ENCODE measurements at places on chromosomes 12 and 14.

DNA sequence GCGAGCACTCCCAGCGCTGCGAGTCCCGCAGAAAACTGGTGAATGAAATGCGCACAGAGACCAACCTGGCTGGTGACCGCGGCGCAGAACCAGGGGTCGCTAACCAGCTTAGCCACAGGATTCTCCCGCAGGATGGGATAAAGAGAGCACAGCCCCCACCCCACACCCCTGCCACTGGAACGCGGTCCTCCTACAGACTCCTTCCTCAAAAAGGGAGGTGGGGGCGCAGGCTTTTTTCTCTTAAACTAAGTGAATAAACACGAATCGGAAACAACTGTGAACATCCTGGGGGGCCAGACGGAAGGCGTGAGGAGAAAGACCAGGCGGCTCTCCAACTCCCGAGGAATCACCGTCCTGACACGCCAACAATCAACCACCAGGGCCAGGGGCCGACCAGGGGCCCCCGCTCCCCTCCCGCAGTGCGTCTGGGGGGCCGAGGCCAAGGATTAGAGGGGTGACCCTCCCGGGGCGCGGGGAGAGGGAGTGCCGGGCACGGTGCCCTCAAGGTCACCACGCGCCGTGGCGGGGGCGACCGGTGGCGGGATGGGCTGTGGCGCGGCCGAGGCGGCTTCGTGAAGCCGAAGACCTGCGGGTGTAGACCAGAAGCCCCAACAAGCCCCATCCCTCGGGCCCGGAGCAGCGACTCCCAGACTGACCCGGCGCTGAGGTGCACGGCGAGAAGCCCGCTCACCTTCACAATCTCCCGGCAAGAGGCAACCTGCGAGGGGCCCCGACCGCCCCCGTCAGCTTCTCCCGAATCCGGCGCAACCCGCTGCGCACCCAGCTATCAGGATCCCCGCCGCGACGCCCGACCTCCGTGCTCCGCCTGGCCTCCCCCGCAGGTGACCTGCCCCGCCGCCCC, 704 bp downstream of the ATP2B1 start:
- peak; percentile 56 for DNase-seq

GRCh38 chr12:109961201-109961600, 35.0 kb downstream of the GIT2 start:
- no peak for DNase-seq

DNA sequence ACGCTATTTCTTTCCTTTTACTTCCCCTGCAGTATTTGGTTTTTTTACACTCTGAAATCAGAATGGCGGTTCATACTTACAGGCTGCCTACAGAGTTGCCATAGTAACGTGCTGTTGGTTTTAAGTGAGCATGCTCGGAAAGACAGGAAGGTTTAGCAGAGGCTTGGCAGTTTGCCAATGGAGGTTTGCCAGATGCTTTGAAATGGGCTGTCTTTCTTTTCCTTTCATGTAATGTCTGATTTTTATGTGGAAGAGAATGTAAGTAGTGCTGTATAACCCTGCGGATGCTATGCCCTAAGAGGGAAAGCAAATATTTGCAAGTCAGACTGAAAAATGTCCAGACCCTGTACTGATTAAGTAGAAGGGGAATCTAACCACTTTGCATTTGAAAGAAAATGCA, 32.8 kb downstream of the ARID4A start:
- peak; percentile 92 for DNase-seq

- no peak for DNase-seq
Observed at GRCh38 chr12:129631316-129631715, 272.5 kb downstream of the TMEM132D start.

DNA sequence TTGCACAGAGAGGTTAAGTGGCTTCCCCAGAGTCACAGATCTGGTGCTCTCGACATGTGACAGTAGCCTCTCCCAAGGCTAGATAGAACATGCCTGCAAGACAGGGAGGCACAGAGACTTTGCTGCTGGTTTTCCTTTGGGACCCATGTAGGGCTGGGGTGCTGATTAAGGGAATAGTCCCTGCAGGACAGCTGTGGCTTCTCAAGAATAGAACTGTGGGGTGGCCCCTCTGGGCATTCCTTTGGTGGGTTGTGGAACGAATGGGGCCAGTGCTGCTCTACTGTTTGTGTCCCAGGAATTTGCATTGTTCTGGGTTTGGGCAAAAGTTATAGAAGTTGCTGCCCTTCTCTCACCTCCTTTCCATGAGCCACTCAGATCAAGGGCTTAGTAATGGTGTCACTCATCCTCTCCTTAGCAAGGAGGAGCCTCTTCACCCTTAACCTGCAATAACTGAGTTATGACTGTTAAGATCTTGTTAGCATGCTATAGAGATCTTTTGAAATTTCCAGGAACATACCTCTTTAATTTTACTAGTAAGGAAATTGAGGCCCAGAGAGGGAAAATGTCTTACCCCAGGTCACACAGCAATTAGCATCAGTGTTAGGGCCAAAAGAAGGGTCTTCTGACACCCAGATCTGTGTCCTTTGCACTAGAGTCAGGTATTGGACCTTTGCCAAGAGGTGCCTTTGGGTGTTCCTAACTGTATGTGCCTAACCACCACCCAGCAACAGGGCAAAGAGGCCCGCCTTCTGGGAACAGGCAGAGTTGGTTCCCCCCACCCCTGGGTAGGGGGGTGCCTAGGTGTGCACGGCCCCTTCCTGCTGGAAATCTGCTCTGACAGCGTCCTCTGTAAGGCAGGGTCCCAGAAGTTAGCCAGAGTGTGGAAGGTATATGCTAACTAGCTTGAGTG, 31.4 kb downstream of the CD9 start:
- DNase-seq, result no peak

DNA sequence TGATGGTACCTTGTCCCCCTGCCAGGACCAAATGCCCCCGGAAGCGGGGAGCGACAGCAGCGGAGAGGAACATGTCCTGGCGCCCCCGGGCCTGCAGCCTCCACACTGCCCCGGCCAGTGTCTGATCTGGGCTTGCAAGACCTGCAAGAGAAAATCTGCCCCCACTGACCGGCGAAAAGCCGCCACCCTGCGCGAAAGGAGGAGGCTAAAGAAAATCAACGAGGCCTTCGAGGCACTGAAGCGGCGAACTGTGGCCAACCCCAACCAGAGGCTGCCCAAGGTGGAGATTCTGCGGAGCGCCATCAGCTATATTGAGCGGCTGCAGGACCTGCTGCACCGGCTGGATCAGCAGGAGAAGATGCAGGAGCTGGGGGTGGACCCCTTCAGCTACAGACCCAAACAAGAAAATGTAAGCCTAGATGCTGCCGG, 410 bp downstream of the MYF6 start:
- DNase-seq, result no peak

- no peak for DNase-seq
Observed at GRCh38 chr12:47967461-47968321, 4.3 kb downstream of the TMEM106C start.

DNA sequence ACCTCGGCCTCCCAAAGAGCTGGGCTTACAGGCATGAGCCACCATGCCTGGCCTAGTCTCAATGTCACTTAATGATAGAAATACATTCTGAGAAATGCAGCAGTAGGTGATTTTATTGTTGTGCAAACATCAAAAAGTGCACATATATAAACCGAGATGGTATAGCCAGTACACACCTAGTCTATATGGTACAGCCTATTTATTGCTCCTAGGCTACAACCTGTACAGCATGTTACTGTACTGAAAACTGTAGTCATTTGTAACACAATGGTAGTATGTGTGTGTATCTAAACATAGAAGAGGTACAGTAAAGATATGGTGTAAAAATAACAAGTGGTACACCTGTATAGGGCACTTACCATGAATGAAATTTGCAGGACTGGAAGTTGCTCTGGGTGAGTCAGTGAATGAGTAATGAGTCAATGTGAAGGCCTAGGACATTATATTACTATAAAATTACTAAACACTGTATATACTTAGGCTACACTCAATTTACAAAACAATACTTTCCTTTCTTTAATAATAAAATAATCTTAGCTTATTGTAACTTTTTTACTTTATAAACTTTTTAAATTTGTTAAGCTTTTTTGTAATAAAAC, 166.7 kb upstream of the SYT1 start:
- no peak for DNase-seq

DNA sequence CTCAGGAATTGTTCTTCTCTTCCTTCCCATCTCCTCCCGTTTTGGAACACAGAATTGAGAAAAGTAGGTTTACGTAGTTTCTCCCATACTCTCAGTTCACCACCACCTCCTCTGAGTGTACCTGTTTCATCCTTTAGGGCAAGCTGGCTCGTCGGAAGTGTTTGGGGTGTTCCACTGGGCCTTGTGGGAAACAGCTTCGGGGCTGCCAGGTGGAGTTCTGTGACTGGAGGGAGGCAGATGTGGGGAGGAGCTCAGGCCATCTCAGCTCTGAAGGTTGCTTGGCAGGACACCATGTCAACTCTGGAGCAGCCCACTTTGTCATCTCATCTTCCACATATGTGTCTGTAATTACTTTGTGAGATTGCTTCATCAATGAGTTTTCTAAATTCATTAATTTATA, 53.5 kb upstream of the RD3L start:
- DNase-seq, result no peak

DNA sequence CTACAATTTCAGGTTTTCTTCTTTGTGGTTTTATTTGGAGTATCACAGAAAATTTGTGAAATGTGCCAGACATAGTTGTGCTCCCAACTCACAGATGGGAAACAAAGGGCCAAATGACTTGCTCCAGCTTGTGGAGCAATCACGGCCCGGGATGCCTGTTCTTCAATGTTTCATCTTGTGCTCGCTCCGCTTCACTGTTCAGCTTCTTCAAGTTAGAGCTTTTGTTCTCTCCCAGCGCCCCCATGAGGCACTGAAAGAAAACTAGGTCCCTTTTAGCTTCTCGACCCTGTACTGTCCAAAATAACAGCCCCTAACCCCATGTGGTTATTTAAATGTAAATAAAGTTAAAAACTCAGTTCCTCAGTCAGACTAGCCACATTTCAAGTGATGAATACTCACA, 187.9 kb upstream of the STXBP6 start:
- DNase-seq, result no peak

GRCh38 chr14:69092840-69093422, 60.0 kb downstream of the DCAF5 start:
- no peak for DNase-seq

- DNase-seq, result no peak
Observed at GRCh38 chr14:22296088-22296487, 292.9 kb downstream of the DAD1 start.

DNA sequence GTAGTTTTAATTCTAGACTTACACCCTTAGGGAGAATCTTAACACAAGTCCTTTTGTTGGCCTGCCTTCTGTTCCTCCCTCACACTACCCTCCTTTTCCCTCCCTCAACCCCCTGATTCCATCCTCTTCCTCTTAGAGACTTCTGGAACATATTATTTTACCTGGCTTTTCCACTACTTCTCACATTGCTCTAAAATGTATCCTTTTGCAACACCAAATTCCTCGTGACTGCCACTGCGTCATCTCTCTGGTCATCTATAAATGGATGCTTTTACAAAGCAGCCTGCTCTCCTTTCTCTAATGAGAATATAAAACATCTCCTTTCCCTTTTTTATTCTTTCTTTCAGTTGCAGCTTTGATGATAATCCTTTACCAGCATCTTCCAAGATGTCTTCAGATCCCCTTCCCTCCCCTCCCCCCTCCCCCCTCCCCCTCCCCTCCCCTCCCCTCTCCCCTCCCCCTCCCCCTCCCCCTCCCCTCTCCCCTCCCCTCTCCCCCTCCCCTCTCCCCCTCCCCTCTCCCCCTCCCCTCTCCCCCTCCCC, 93.6 kb downstream of the DIP2B start:
- no peak for DNase-seq

DNA sequence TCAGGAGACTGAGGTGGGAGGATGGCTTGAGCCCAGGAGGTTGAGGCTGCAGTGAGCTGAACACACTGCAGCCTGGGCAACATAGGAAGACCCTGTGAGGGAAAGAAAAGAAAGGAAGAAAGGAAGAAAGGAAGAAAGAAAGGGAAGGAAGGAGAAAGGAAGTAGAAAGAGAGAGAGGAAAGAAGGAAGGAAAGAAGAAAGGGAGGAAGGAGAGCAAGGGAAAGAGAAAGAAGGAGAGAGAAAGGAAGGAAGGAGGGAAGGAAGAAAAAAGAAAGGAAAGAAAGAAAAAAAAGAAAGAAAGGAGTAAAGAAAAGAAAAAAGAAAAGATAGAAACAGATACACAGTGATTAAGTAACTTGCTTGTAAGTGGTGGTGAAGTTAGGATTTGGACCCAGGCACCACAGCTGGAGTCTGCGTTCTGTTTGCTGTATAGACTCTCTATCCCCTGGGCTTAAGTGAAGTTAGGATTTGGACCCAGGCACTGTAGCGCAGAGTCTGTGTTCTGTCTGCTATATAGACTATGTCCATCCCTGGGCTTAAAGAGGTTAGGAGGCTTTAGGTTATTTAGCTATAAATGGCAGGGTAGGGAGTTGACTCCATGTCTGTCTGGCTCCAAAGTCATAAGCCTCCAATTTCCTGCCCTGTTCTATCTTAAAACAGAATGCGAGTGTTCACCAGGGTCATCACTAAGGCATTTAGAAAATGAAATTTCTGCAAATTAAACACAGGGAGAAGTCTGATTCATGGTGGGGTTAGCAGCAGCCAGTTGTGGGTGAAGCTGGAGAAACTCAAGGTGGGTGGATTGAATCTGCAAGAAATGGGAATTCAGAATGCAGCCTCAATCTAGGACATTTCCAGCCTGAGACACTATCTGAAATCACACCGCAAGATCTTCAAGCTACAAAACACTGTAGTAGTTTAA, 13.3 kb upstream of the C12orf75 start:
- no peak for DNase-seq

DNA sequence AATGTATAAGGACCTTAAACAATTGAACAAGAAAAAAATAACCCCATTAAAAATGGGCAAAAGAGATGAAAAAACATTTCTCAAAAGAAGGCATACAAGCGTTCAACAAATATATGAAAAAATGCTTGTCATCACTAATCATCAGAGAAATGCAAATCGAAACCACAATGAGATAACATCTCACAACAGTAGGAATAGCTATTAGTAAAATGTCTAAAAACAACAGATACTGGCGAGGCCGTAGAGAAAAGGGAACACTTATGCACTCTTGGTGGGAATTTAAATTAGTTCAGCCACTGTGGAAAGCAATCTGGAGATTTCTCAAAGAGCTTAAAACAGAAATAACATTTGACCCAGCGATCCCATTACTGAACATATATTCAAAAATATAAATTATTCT, 769.8 kb upstream of the MGAT4C start:
- DNase-seq, result no peak

DNA sequence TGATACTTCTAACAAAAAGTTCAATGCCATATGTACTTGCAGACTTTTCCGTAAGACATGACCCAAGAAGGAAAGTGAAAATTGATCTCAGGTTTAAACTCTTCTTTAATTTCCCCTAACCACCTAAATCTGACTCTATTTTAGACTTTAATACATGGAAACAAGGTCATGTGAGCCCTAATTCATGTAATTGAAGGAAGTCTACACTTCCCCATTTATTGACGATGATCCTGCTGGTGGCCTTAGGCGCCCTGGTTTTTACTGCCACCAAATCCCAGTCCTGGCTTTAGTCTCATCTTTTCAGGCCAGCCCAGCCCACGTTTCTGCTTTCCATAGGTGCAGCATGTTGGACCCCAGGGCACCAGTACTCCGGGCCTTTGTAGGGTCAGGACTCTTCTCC, 157.9 kb downstream of the PELI2 start:
- DNase-seq, result no peak

Data from activated naive CD4-positive, alpha-beta T cell treated with anti-CD3 and anti-CD28 coated beads, Interleukin-2, amount 10 ng/mL, durations not matched to agents 7 days and 5 days (primary cell).